ENCODE measurements at places on chromosomes 5 and 9.

DNA sequence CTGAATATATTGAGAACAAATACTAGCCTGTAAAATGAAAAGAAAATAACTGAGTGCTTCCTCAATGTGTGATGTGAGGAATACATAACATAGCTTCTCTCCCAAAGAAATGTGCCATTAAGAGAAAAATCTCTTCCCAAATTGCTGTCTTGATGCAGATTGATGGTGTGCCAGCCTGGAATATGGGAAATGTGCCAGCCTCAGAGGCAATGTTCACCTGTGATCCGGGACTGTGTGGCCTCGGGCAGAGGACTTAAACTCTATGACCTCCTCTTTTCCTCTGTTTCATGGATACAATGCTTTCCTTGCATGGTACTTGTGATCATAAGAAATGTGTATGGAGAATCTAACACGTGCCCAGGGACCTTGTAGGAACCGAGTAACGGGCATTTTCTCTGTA is 370.9 kb downstream of the DIRAS2 start:
- no peak for DNase-seq

- no peak for DNase-seq
These were observed 5.1 kb downstream of the HOMER1 start for GRCh38 chr5:79508794-79509193.

DNA sequence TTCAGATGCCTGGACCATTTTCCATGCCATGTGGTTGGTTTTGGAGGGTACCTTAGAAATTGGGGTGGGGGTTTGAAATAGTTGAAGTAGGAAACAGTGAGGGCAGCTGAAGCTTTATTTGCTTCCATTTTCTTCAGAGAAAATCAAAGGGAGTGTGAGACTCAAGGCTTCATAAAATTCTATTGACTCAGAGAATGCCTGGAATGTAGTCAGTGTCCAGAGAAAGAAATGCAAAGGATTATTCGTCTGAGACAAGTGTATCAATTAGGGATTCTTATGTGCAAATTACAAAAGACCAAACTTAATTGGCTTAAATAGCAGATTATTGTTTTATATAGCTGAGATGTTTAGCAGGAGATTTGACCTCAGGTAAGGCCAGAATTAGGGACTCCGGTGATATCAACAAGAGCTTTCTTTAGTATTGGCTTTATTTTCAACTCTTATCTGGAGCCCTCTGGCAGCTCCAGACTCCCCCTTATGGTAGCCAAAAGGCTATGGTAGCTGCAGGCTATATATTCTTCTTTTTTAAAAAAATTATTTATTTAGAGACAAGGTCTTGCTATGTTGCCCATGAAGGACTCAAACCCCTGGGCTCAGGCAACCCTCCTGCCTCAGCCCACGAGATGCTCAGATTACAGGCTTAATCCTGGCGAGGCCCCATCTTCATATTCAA is 38.9 kb downstream of the PTTG1 start:
- no peak for DNase-seq

DNA sequence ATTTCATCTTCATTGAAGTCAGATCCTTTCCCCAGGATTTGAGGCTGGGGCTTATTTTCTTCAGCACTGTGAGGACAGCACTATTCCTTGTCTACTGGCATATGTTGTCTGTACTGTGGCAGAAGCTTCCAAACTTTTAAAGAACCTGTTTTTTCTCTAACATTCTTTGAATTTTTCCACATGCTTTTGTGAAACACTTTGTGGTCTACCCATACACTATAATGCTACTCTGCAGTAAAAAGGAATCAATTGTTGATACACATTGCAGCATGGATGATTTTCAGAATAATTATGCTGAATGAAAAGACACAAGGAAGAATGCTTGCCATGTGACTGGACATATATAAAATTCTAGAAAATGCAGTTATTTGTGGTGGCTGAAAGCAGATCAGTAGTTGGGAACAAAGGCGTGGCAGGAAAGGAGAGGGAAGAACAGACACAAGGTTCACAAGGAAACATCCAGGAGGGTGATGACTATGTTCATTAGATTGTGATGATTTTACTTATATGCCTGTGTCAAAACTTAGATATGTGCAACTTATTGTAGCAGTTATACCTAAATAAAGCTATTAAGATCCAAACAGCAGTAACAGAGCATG is 96.8 kb downstream of the WNK2 start:
- no peak for DNase-seq

- no peak for DNase-seq
These were observed 71.5 kb downstream of the DAP start for GRCh38 chr5:10689391-10690081.

- DNase-seq = no peak
These were observed 24.9 kb downstream of the PITX1 start for GRCh38 chr5:135008981-135009735.

GRCh38 chr5:109690242-109690974 is 681 bp downstream of the MAN2A1 start:
- no peak for DNase-seq

DNA sequence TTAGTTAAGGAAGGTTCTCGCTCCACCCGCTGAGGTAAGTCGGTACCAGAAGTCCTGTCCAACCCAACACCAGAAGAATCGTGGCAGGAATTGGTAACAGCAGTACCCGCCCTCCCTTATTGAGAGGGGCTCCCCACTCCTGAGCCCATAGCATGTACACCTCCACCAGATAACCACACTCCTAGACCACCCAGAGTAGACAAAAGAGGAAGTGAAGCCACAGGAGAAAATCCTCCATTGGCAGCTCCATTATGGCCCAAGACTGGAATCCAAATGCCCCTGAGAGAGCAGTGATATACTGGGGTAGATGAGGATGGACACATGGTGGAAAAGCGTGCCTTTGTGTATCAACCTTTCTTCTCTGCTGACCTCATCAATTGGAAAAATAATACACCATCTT is 106.1 kb upstream of the EPB41L4A start:
- DNase-seq = no peak

- DNase-seq = no peak
These were observed 207.7 kb downstream of the FRMD3 start for GRCh38 chr9:83330207-83331196.

GRCh38 chr9:20462410-20462809 is 159.9 kb downstream of the MLLT3 start:
- no peak for DNase-seq

DNA sequence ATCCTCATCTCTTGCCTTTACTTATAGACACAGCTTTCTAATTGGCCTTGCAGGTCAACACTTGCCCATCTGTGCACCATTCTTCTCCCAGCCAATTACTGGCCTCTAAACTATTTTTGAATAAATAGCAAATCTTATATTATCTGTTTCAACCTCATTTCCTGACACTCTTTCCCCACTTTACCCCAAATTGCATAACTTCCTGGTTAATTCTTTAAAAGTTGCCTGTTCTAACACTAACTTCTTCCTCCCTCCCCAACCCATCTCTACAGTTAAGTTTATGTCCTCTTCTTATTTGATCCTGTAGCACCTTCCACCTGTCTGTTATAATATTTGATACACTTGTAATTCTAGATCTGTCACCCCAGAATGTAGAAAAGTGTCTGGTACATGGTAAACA is 372.1 kb downstream of the PDE4D start:
- no peak for DNase-seq

DNA sequence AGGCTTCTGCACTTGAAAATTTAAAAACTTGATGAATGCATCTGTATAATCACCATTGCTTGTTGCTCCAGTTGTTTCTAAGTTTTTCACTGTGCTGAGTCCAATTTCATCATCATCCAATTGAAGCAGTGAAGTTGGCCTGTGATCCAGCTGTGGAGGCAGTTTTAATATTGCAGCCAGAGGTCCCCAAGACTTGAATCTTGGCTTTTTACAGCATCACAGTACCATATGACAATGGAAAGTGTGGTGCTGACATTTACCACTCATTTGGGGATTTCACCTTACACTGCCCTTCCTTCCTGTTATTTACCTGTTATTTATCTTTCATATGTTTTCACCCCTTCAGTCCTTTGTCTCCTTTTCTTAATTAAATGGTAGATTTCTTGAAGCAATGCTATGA is 76.2 kb upstream of the SPIN1 start:
- no peak for DNase-seq

- DNase-seq = no peak
These were observed 32.9 kb upstream of the TGFBR1 start for GRCh38 chr9:99072040-99072394.

DNA sequence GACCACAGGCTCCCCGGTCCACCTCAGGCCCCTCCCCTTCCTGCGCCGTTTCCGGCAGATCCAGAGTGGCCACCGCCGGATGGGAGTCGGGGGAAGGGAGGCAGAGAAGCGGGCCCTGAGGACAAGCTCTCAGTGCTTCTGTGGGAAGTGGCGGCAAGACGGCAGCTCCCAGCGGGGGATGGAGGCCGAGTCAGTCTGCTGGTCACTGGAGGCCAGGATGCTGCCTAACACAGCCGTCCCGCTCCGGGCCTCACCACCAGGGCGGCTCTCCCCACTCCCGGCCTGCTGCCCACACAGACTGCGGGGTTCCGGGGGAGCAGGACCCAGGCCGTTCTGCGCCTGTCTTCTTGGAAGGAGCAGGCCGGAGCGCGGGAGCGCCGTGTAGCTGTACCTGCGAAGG is 31.4 kb downstream of the FXN start:
- DNase-seq = no peak

- no peak for DNase-seq
These were observed 72.8 kb downstream of the ADAMTS2 start for GRCh38 chr5:179272326-179273072.

DNA sequence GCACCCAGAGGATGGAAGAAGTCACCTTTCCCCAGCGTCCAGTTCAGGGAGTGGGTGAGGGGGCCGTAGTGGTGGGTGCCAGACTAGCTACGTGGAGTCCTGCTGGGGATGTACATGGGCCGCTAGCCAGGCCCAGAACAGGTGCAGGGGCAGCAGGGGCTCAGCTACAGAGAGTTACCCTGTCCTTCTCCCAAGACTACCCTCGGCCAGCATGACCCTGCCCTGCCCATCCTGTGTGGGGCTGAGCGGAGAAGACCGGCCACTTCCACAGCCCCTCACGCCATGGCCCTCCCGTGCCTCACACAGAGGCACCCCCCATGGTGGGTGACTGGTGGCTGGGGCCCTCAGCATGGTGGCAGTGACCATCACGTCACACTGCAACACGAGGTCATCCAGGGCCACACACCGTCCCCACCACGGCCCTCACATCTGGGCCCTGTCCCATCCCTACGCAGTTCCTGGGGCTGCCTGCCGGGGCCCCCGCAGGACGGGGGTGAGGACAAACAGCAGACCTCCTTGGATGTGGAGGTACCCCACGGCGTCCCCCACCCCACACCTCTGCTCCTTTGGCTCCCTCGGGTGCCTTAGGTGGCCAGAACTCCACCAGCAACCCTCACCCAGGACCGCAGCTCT is 977 bp upstream of the DPP7 start:
- DNase-seq = no peak

- no peak for DNase-seq
These were observed 19.4 kb downstream of the YIPF5 start for GRCh38 chr5:144151026-144151425.

- no peak for DNase-seq
These were observed 6.7 kb upstream of the HAVCR2 start for GRCh38 chr5:157115502-157115901.

GRCh38 chr9:127514468-127514867 is 63.2 kb downstream of the LRSAM1 start:
- no peak for DNase-seq

DNA sequence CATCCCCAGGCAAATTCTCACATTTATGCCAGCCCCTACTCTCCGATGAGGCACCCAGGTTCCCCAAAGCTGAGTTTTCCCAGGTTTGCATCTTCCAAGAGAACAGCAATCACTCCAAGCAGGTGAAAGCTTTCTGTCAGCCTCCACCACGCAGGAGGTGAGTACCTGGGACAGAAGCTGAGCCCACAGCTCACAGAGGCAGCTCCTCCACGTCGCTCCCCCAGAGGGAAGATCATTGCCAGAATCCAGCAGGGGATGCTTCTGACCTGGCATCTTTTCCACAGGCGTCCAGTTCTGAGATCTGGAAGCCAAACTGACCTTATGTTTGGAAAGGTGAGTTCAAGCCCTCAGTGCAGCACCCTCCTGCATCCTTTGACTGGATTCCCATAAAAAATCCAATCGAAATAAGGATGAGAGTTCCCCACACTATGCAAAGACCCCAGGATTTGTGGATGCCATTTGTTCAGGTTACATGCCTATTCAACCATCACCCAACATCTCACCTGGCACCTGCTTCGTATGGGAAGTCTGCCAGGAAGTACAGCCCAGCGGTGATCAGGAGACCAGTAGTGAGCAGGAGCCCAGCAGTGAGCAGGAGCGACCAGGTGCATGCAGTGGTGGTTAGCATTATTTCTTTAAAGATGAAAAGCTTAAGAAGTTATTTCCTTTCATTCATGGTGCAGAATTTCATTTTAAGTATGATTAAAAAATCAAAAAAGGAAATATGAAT is 47.4 kb upstream of the OLFM1 start:
- DNase-seq = no peak

DNA sequence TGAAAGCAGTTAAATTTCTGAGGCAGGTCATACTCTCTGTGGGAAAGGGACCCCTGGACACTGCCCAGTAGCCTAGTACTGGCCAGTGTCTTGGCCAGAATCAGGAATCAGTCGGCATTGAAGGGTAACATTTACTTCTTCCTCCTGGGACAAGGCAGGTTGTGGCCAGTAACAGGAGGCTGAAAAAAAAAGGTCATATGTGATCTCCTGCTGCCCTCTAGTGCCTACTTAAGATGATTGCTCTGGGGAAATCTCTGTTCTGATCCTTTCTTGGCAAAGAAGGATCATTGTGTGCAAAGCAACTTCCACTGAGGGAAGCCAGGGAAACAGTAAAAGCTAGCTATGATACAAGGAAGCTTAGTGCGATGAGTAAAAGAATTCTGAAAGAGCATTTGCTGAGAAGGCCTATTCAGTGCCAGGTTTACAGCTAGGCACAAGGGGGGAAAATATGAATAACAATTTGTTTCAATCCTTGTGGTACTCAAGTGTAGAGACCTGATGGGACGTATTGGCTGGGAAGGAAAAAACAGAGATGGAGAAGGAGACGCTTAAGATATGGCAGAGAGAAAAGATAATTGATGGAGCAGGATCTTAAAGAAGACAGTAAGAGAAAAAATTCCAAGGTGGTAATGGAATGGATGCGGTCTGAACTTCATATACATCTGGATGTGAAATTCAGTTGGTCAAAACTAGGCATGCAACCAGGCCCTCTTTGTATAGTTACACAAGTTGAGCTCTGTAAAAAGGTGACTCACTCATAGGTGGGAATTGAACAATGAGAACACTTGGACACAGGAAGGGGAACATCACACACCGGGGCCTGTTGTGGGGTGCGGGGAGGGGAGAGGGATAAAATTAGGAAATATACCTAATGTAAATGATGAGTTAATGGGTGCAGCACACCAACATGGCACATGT is 25.8 kb upstream of the TRIM32 start:
- DNase-seq = peak; percentile 52

GRCh38 chr5:61167382-61167781 is 5.1 kb upstream of the SMIM15 start:
- no peak for DNase-seq

- no peak for DNase-seq
These were observed 92.3 kb downstream of the CAAP1 start for GRCh38 chr9:26800322-26800721.

DNA sequence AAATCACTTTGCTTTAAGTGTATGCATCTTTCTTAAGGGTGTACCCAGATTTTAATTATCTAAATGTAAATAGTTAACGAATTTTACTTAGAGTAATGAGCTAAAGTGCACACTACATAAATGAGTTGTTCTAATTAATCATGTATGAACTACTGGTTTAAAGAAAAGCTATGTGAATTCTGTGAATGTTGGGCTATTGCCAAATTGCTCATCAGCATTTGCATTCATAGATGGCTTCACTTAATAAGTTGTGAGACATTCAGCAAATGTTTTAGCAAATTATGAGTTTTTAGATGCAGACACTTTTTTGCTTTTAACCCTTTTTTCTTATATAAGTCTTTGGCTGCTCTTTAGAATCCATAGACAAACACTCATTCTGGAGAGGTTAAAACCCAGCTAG is 175.7 kb downstream of the PBX3 start:
- no peak for DNase-seq
